ENCODE measurements at places on chromosomes 6 and 20.

DNA sequence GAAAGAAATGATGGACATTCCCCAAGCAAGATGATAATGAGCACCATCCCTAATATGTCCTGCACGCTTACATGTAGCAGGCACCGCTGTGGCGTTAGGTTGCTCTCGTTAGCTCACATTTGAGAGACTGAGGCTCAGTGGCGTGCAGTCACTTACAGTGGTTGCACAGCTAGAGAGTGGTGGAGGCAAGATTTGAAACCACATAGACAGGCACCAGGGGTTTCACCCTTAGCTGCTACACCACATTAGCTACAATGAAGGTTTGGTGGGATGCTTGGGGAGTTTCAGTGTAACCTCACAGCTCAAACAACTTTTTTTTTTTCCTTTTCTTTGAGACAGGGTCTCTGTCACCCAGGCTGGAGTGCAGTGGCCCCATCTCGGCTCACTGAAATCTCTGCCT is 3.7 kb downstream of the COX4I2 start:
- no peak for DNase-seq

GRCh38 chr6:124867121-124867520 is 95.1 kb upstream of the RNF217 start:
- DNase-seq, result no peak

DNA sequence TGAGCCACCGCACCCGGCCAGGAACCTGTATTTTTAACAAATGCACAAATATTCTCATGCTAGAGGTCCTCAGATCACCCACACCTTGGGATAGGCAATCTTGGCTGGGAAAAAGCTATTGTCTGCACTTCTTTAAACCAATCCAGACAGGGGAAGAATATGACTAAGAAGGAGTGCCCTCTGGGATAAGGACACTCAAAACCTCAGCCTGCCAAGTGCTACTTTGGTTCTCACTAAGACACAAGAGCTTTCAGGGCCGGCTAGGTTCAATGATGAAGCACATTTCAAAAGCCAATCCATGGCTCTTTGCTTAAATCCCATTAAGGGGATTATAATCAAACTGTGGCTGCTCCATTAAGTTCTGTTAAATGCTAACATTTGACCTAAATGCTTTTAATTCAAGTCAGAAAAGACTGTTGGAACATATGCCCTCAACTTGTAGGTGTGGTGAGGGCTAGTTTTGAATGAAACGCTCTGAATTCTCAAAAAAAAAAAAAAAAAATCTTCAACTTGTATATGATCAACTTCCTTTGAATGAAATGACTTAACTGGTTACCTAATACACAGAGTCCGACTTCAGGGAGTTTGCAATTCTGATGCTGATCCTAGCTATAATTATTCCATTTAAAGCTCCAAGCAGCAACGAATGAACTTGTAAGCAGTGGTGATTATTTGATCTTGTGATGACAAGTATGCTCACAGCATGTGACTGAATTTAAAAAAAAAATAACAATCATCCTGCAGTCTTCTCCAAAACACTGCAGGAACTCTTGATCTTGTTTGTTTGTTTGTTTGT is 56.6 kb downstream of the SLC23A2 start:
- no peak for DNase-seq

DNA sequence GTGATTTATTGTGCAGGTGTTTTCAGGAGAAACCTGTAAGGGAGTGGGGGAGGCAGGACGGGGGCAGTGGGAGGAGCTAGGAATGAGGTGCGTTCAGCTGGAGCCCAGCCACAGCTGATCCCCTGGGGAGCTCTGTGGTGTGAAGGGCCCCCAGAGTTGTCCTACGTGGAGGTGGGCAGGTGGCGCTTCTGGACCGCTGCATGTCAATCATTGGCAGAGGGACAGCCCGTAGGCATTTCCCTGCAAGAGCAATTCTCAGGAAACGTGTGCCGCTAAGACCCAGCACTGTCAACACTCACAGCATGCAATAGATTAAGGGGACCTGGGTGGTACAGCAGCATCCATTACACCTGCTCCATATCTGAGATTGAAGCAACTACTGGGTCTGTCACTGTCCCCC is 88.0 kb downstream of the PRND start:
- no peak for DNase-seq

GRCh38 chr6:16494793-16495192 is 256.4 kb downstream of the GMPR start:
- no peak for DNase-seq

All from NT2/D1 (cell line).